ENCODE measurements at places on chromosomes 13 and 19. TPM values are rescaled to one million over a fixed set of nuclear protein-coding genes. Genes with fewer than 3 reads are reported as not detected.

The FOSB gene
- total RNA-seq, result 41.1 TPM

The ZNF728 gene
- total RNA-seq, result 0.24 TPM

The CACNG7 gene
- total RNA-seq, result 9.0 TPM

The GPR183 gene
- not detected for total RNA-seq

The IGLON5 gene
- 0.44 TPM for total RNA-seq

The PRR19 gene
- total RNA-seq, result not detected

The RASGRP4 gene
- total RNA-seq, result not detected

The NUMBL gene
- 61.5 TPM for total RNA-seq

The CHST8 gene
- total RNA-seq, result not detected

The IER2 gene
- 54.7 TPM for total RNA-seq

The ODAD3 gene
- total RNA-seq, result not detected

The ZNF497 gene
- total RNA-seq, result 0.29 TPM

The CCDC8 gene
- 62.5 TPM for total RNA-seq

The NXNL1 gene
- not detected for total RNA-seq

The ADAMTSL5 gene
- 4.7 TPM for total RNA-seq

The ZNF66 gene
- 0.12 TPM for total RNA-seq

The CACNG6 gene
- 1.8 TPM for total RNA-seq

The PEPD gene
- total RNA-seq, result 79.3 TPM

The ZNF285 gene
- total RNA-seq, result 11.0 TPM

The SBSN gene
- total RNA-seq, result 22.7 TPM

The SWSAP1 gene
- 1.2 TPM for total RNA-seq

The ZNF350 gene
- total RNA-seq, result 7.3 TPM

The CRLF1 gene
- total RNA-seq, result 80.8 TPM

The PDE4A gene
- 16.1 TPM for total RNA-seq

The NCAN gene
- total RNA-seq, result not detected

The PRKD2 gene
- 22.7 TPM for total RNA-seq

The CCNA1 gene
- 0.37 TPM for total RNA-seq

The ZNF880 gene
- 28.0 TPM for total RNA-seq

The NLRP5 gene
- total RNA-seq, result not detected

The PSG1 gene
- total RNA-seq, result not detected

The SNRNP70 gene
- 107 TPM for total RNA-seq

The PLK5 gene
- total RNA-seq, result not detected

The ZNF93 gene
- total RNA-seq, result 2.9 TPM

The METTL21C gene
- not detected for total RNA-seq

The ZNF223 gene
- 2.5 TPM for total RNA-seq

The GRK1 gene
- total RNA-seq, result not detected

The ZFP36 gene
- 72.9 TPM for total RNA-seq

The LACC1 gene
- total RNA-seq, result 6.6 TPM

The DENND1C gene
- not detected for total RNA-seq

The CCDC169 gene
- total RNA-seq, result 2.5 TPM

The TEX30 gene
- total RNA-seq, result 5.0 TPM

The FBXO17 gene
- 36.2 TPM for total RNA-seq

The KIR3DL1 gene
- not detected for total RNA-seq

The TUBA3C gene
- not detected for total RNA-seq

The LENG9 gene
- total RNA-seq, result 8.3 TPM

The SERPINE3 gene
- total RNA-seq, result not detected

The ADAMTS10 gene
- 7.9 TPM for total RNA-seq

The CGB1 gene
- total RNA-seq, result not detected
